GM12865 (cell line): ENCODE measurements at places on chromosomes 16 and 17.

DNA sequence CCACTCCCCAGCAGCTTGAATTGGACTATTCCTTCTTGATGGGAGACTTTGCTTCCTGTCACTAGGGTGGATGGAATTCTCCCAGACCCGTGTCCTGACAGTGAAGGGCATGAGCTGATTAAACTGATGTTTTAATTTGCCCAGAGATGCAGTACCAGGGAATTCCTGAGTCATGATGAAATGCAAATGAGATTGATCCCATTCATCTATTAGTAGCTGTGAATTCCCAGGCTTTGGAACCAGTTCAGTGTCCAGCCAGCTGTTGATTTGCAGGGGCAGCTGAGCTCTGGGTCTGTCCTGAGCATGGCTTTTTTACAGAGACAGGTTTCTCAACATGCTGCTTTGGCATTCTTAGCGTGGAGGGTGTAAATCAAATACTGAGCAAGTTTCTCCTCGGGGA is 157.9 kb downstream of the PITPNC1 start:
- DNase-seq = no peak

- no peak for DNase-seq
Measured at GRCh38 chr16:14640538-14640937, 7.8 kb downstream of the BFAR start.

DNA sequence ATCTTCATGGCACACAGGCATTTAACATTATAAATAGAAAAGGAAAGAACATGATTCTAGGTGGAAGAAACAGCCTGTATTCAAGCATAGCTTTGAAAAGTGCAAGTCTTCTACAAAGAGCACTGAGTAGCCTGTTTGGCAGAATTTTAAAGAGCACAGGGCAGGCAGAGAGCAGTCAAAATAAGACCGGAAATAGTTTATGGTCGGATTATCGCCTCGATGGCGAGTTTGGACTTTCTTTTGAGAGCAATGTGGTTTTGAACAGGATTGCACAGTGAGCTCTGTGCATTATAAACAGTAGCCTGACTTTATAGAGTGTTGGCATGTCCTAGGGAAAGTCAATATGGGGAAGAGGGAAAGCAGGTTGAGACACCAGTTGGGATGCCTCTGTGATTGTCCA is 6.2 kb upstream of the TMEM100 start:
- DNase-seq = no peak

- DNase-seq = no peak
Measured at GRCh38 chr17:75138519-75138918, 7.0 kb upstream of the NT5C start.

GRCh38 chr16:30395992-30396585 is 869 bp downstream of the ZNF48 start:
- DNase-seq = no peak

DNA sequence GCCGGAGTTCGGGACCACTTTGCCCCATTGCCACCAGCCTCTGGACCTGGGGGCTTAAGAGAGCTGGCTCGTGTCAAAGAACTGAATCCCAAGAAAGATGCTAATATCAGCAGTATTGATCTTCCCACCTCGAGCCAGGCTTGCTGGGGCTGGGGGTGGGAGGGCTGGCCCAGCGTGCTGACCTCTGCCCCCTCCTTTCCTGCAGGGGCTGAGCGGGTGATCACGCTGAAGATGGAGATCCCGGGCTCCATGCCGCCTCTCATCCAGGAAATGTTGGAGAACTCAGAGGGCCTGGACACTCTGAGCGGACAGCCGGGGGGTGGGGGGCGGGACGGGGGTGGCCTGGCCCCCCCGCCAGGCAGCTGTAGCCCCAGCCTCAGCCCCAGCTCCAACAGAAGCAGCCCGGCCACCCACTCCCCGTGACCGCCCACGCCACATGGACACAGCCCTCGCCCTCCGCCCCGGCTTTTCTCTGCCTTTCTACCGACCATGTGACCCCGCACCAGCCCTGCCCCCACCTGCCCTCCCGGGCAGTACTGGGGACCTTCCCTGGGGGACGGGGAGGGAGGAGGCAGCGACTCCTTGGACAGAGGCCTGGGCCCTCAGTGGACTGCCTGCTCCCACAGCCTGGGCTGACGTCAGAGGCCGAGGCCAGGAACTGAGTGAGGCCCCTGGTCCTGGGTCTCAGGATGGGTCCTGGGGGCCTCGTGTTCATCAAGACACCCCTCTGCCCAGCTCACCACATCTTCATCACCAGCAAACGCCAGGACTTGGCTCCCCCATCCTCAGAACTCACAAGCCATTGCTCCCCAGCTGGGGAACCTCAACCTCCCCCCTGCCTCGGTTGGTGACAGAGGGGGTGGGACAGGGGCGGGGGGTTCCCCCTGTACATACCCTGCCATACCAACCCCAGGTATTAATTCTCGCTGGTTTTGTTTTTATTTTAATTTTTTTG is 8.5 kb downstream of the GJD3 start:
- DNase-seq = no peak

- DNase-seq = no peak
Measured at GRCh38 chr17:56130631-56131030, 22.6 kb upstream of the ANKFN1 start.

DNA sequence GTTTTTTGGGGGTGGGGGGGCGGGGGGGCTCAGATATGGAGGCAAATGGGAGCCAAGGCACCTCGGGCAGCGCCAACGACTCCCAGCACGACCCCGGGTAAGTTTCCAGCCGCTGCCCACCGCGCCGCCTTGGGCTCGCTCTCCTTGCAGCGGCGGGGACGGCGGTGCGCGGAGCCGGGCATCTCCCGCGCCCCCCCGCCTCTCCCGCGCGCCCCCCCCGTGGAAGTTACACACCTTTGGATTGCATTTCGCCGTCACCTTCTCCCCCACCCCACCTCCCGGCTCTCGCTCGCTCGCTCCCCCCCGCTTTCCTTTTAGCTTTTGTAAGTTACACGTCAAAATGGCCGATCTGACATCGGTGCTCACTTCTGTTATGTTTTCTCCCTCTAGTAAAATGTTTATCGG is 387 bp downstream of the MSI2 start:
- DNase-seq = peak; percentile 51

- no peak for DNase-seq
Measured at GRCh38 chr17:51439395-51440229, 179.3 kb downstream of the UTP18 start.

DNA sequence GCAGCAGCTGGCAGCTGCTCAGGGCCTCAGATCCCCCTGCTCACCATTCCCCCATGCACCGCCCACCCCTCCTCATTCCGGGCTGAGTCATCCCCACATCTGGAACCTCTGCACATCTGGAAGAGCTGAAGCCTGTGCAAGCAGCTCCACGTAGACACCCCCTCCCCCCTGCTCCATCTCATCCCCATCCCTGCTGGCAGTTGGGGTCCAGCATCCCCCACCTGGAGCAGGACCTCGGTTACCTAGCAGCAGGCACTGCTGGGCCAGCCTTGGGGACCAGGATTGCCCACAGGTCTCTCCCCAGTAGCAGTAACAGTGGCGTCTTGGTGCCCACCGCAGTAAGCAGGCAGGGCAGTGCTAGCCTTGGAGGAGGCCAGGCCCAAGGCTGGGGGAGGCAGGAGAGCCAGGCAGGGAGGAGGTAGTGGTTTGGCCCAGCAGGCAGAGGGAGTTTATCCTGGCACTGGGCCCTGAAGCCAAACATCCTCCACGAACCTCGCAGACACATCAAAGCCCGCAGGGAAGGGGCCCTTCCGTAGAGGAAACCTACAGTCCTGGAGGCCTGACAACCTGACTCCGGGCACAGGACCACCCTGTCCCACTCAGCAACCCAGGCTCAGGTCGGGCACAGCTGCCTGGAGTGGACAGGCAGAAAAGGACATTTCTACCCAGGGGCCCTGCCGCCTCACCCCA is 7.7 kb upstream of the TMEM92 start:
- no peak for DNase-seq

DNA sequence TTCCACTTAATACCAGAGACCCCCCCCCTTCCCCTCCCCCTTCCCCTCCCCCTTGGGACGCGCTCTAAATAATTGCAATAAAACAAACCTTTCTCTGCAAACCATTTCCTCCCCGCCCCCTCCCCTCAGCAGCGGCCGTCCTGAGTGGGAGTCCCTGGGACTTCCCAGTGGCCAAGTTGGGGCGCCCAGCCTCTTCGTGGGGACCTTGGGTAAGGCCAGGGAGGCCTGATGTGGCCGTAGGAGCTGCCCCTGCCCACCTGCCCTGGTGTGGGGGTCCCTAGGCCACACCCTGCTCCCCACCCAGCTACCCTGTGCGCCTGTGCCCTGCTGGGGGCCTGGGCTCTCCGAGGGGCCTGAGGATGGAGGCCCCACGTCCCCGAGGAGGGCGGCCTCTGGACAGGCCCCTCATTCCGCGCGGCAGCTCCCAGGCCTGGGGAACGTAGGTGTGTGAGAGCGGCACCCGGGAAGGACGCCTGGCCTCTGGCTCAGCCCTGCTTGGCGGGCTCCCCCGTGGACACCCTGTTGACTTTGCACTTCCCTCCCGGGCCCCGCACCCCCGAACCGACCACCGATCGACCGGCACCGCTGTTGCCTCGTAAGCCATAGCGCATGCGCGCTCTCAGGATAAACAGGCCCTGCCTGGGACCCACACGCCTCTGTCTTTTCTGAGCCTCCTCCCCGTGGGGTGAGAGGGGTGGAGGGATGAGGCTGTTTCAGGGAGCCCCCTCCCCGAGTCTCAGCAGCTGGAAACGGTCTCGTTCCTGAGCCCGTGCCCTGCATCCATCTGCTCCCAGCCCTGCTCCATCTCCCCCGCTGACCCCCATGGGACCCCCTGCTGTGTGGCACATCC is 9.0 kb downstream of the NTHL1 start:
- DNase-seq = no peak

- no peak for DNase-seq
Measured at GRCh38 chr16:7887316-7887715, 554.7 kb downstream of the RBFOX1 start.

GRCh38 chr16:1834096-1834495 is 7.1 kb downstream of the FAHD1 start:
- no peak for DNase-seq

GRCh38 chr17:43126911-43127290 is 1.7 kb upstream of the BRCA1 start:
- DNase-seq = no peak

GRCh38 chr17:1186923-1187771 is 7.4 kb upstream of the ABR start:
- peak; percentile 90 for DNase-seq

GRCh38 chr17:9537177-9537776 is 38.3 kb downstream of the STX8 start:
- DNase-seq = no peak

- no peak for DNase-seq
Measured at GRCh38 chr16:7338826-7339225, 6.2 kb downstream of the RBFOX1 start.

DNA sequence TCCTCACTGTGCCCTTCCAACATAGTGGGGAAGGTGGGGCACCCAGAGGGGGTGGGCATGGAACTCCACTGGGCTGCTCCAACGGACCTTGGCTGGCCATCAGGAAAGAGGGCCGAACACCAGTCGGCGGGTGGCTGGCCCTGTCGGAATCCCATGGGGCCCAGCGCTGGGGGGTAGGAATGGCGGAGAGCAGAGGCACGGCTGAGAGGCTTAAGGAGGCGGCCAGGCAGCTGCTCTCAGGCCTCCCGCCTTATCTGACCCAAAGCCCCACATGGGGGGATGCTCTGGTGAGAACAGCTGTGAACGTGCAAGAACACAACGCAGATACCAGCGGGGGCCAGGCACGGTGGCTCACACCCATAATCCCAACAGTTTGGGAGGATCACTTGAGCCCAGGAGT is 4.4 kb upstream of the MYO1C start:
- no peak for DNase-seq

DNA sequence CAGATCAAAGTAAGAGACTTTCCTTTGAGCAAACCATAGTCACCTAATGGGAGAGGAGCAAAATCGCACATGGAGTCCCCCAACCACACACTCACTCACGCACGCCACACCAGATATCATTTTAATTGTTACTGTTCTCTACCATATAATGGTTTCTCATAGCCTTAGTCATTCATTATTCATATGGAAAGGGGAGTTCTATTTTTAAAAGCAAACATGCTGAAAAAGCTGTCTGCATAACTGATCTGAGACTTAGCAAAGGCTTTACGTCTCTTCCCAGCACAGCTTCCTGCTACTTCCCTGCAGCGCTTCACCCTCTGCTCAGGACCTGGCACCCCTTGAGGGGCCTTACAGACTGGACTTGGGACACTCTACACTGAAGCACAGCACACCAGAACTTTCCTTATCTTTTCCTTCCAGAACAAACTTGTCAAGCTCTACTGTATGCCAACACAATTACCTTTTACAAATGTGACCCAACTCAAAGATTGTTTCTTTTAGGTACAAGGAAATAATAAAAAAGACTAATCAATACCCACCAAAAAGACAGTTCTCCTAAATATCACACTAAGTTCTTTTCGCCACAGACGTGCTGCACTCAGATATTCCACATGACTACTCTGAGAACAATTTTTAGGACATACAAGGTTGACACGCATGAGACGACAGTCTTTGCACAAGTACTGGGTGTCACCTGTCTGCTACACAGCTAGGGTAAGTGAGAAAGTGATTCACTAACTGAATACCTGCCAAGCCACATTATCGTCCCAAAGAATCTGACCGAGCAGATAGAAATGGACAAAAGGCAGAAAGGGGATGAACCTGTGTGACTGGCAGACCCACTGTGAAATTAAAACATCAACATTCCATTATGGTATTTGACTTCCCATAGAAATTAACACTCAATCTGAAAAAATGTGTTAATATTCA is 21.5 kb downstream of the SRP68 start:
- no peak for DNase-seq

DNA sequence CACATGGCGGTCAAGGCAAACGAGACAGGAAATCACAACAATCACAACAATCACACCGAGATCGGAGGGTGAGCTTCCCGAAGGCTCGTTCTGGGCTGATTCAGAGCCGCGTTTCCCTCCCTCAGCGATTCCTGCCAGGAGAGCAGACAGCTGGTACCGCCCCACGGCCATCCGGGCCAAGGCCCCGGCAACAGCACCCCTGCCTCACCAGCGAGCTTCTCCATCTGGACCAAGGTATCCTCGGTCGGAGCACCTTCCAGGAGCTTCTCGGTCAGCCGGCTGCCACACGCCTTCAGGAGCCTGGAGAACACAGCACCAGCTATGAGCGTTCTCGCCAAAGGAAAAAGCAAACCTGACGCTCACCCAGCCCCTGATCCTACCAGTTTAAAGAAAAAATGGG is 15.2 kb upstream of the PLD6 start:
- DNase-seq = no peak

DNA sequence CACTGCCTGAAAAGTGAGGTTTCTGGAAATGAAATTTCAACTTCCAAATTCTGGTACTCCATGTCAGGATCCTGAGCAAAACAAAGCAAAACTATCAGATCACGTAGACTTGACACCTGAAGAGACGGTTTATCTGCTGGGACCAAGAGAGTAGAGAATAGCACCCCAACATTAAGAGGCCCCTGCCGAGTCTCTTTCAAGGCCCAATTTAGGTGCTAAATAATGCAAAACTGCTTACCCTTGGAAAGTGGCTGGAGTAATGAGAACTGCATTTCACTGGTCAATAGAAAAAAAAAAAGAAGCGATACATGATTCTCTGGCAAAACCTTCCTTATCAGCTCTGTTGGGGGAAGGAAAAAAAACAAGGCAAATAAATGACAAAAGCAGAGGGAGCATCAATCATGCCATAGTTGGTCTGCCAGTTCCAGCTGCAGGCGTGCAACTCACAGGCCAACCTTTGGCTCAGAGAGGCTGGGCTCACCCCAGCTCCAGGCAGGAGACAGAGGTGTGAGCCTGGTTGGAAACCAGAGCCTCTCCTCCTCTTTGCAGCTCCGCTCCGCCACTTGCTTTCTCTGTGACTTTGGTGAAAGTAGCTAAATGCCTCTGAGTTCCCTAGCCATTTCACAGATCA is 595.2 kb downstream of the TOX3 start:
- DNase-seq = no peak
